Gastrocnemius medialis (tissue), 4 donors: ENCODE measurements at places on chromosomes 3 and 15. TPM values are rescaled to one million over a fixed set of nuclear protein-coding genes. Genes with fewer than 3 reads are reported as not detected.

The TP63 gene
- total RNA-seq, result 26.8 TPM

The POMGNT2 gene
- 72.8 TPM for total RNA-seq

The SLC28A1 gene
- total RNA-seq, result not detected

The IL5RA gene
- total RNA-seq, result not detected

The MUSTN1 gene
- 385 TPM for total RNA-seq

The ACKR2 gene
- 0.23 TPM for total RNA-seq

The PARP3 gene
- 11.9 TPM for total RNA-seq

The ZNF80 gene
- total RNA-seq, result 0.09 TPM
